ENCODE measurements at places on chromosomes 7 and 10.

DNA sequence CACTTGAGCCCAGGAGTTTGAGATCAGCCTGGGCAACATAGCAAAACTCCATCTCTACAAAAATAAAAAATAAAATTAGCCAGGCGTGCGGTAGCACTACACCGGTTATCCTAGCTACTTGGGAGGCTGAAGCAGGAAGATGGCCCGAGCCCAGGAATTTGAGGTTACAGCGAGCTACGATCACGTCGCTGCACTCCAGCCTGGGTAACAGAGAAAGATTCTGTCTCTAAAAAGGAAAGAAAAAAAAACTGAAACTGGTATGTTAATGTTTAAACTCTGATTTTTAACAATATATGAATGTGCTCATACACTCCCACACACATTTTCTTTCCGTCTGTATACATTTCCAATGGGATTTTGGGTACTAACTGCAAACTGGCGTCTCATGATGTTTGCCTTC, 140.6 kb upstream of the KMT2E start:
- DNase-seq, result no peak

DNA sequence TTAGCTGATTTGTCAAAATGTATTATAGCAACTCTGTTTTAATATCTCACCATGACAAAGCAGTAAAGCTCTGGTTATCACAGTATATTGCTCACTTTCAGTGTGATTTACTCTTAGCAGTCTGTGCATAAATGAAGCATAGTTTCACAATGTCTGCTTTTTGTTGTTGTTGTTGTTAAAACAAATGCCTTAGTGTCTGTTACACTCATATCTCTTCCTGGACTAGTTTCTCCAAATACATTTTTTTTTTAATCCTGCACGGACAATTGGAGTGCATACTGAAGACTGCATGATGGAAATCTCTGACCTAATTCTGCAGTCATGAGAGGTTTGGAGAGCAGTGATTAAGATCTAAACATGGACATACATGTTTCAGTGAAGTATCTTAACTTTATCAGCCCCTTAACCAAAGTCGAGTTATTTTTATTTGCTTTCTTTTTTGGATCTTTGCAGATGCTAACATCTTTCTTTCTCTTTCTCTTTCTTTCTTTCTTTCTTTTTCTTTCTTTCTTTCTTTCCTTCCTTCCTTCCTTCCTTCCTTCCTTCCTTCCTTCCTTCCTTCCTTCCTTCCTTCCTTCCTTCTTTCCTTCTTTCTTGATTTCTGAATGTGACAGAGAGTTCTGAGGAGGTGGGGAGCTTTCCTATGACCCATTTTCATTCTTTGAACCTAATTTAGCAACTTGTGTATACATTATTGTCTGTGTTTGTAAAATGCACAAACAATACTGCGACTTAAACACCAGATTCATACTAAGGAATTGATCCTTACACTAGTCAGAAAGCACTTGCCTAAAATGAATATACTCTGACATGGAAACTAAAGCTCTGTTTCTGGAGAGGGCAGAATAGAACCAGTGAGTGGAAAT, 161.5 kb upstream of the AGR3 start:
- peak; percentile 12 for DNase-seq

- no peak for DNase-seq
These were observed 21.1 kb upstream of the HIPK2 start for GRCh38 chr7:139798892-139799291.

GRCh38 chr7:27575613-27576012, 87.1 kb downstream of the HIBADH start:
- no peak for DNase-seq

DNA sequence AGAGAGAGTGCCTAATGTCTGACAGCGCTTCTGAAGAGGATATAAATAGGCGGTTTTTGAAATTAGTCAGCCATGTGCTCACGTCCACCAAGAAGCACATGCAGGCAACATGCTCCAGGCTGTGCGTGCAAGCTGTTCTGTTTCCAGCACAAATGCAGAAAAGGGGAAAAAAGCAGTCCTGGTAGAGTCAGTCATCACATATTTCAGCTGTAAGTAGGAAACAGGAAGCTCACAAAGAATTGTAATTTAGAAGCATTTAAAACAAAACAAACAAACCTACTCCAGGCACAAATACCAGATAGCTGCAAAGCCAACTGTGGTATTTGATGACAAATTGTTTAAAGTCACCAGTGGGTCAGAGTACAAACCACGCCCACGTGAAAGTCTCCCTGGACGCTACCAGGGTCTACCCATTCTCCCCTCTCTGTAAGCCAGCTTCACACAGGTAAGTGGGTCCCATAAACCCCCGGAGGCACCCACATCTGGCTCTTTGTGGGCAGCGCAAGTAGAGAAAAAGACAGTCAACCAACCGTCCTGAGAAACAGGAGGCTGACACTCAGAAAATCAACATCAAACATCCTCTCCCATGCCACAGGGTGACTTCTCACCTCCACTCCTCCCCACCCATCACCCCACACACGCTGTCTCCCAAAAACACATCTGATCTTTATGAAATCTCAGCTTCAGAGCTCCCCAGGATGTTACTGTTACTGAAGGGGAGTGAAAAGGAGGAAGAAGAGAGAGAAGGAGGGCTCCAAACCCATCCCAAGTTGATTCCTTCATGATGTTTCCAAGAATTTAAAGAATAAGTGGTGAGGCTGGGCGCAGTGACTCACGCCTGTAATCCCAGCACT, 186.4 kb downstream of the FAM107B start:
- peak; percentile 98 for DNase-seq

All from fibroblast of skin of abdomen (primary cell).